ENCODE measurements at places on chromosomes 12 and 14. TPM values are rescaled to one million over a fixed set of nuclear protein-coding genes. Genes with fewer than 3 reads are reported as not detected.

Gene ASPG
- total RNA-seq = not detected

Gene PTHLH
- total RNA-seq = 41.8 TPM

Gene FCF1
- 58.9 TPM for total RNA-seq

Gene SAMD15
- 2.3 TPM for total RNA-seq

Gene NOS1
- 0.67 TPM for total RNA-seq

Gene DIO2
- 15.2 TPM for total RNA-seq

Gene RGS6
- not detected for total RNA-seq

Gene RTRAF
- total RNA-seq = 248 TPM

Gene GLS2
- total RNA-seq = not detected

Gene ALX1
- total RNA-seq = 6.1 TPM

Gene KRT81
- 3,705 TPM for total RNA-seq

Gene ZBTB1
- 26.0 TPM for total RNA-seq

Gene SERPINA10
- total RNA-seq = 0.06 TPM

Gene SERPINA4
- not detected for total RNA-seq

Gene HCAR2
- total RNA-seq = 0.35 TPM

Gene PPM1H
- total RNA-seq = 8.2 TPM

Gene SMCO3
- not detected for total RNA-seq

Gene CLEC14A
- total RNA-seq = not detected

Measured in A549 treated with DMSO at 1 μM for 4 hours (cell line).